ENCODE measurements at places on chromosomes 12 and 14. TPM values are rescaled to one million over a fixed set of nuclear protein-coding genes. Genes with fewer than 3 reads are reported as not detected.

GRCh38 chr14:82689948-82690347, 1156.3 kb upstream of the SEL1L start:
- no peak for DNase-seq

AICDA gene
- total RNA-seq: 0.12 TPM

KRT73 gene
- total RNA-seq: not detected

- no peak for DNase-seq
Measured at GRCh38 chr12:45612044-45612794, 117.3 kb upstream of the ARID2 start.

KRT83 gene
- not detected for total RNA-seq

DNA sequence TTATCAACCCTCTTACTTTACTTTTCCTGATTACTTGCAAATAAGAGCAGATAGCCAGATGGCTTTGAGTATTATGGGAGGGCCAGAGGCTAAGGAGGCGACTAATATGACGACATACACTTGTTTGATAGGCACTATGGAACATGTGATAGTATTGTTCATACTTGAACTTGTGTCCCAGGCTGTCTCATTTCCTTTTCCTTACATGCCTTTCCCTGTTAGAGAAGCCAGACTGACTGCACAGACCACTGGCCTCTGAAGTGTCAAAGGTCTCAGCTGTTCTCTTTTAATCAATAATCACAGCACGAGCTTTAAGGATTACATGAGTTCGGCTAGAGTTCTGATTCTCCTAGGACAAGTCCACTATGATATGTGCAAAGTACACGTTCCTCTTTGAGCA, 326.0 kb downstream of the PRKD1 start:
- no peak for DNase-seq

DNA sequence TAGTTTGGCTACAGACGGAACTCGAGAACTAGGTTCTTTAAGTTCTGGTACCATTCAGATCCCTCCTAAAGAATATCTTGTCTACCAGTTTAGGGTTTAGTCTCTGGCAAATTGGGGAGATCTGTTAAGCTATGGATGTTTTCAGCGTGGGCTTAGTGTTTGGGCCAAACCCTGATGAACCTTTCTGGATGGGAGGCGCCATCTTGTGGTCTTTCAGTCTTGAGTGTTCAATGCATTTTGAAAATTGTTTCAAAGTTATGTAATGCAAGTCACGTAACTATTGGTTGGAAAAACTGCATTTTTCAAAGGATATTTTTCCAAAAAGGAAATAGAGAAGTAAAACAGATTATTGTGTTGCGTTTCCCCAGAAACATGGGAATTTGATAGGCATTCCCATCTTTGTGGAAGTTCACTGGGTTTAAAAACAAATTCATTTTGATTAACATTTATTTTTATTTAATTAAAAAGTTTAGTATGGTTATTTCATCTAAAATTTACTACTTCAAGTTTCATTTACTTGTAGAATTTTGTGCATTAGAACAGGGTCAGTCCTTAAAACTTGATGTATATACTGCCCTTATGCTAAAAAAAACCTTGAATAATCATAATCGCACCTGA, 169.0 kb downstream of the PRIMA1 start:
- DNase-seq: no peak

DNA sequence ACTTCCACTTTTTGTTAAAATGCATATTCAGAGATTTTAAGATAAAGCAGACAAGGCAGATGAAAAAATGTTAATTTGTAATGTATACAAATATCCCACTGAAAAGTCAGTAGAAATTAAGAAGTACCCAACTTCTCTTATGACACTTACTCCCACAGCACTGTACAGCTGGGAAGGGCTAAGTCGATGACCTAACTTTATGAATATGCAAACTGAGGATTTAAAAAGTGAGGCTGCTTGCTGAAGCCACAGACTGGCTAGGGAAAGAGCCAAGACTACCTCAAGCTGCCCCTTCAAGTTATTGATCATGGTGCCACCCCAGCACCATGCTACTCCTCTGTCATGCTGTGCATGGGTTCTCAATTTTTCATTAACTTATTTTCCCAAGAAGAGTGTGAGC, 17.0 kb downstream of the PPM1H start:
- DNase-seq: no peak

GRCh38 chr12:4859478-4860210, 50.1 kb upstream of the KCNA1 start:
- DNase-seq: no peak

GRCh38 chr12:95416111-95416636, 57.8 kb upstream of the METAP2 start:
- DNase-seq: no peak

DNA sequence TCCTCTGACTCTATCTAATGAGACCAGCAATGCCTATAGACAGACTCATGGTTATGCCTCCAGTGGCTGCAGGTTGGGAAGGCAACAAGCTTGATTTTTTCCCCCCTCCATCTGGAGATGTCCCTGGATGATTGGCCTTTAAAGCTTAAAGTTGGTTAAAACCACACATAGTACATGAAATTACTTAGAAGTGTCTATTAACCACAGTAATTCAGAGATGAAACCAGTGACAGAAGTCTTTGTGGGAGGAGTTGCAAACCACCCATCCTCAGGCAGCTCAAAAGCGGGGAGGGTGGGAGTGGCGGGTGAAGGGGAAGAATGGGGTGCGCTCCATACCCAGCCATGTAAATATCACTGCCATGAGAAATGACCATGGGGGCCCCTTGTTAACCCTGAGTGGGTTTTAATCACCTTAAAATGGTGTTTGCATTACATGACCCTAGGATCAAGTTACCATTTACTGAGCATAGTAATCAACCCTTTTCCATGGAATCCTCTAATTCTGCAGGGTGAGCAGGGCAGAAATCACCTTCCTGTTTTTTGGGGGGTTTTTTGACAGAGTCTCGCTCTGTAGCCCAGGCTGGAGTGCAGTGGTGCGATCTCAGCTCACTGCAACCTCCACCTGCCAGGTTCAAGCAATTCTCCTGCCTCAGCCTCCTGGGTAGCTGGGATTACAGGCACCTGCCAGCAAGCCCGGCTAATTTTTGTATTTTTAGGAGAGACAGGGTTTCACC, 133.5 kb downstream of the FOXN3 start:
- no peak for DNase-seq

GRCh38 chr14:81618695-81619094, 85.0 kb upstream of the SEL1L start:
- no peak for DNase-seq

GRCh38 chr12:25382311-25383106, 131.8 kb upstream of the KRAS start:
- DNase-seq: no peak

GRCh38 chr12:52267699-52268098, 6.7 kb upstream of the KRT86 start:
- no peak for DNase-seq
